GM18507 (cell line): ENCODE measurements at places on chromosomes 4 and X.

DNA sequence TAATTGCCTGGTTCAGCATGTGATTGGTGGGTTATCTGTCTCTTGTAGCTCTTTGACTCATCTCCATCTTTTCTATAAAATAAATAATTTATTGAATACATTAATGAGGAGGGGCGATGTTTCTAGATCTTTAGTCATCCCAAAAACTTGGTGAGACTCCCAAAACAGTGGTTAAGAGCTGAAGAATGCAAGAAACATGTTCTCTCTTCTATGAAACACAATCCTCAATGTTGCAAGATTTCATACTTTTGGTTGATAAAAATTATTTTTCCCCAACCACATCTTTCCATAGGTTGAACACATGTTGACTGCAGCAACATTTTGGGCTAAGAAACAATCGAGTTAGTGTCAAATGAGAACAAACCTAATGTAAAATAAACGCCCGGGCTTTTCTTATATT, 1.2 kb upstream of the TMEM47 start:
- DNase-seq: no peak

DNA sequence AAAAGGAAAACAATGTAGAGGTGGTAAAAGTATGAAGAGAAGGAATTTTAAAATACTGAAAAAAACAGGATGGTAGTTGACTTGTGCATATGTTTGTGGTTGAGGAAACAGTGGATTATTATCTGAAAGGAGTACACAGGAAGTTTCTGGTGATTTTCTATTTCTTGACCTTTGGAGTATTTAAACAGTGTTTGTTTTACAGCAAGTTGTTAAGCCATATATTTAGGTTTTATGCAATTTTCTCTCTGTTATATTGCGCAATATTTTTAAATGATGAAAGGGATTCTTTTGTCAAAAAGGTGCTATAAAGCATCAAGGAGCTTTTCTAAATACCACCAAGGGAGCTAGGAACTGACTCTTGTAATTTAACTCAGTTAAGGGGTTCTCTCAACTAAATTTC, 343.1 kb upstream of the MAOA start:
- DNase-seq: no peak

DNA sequence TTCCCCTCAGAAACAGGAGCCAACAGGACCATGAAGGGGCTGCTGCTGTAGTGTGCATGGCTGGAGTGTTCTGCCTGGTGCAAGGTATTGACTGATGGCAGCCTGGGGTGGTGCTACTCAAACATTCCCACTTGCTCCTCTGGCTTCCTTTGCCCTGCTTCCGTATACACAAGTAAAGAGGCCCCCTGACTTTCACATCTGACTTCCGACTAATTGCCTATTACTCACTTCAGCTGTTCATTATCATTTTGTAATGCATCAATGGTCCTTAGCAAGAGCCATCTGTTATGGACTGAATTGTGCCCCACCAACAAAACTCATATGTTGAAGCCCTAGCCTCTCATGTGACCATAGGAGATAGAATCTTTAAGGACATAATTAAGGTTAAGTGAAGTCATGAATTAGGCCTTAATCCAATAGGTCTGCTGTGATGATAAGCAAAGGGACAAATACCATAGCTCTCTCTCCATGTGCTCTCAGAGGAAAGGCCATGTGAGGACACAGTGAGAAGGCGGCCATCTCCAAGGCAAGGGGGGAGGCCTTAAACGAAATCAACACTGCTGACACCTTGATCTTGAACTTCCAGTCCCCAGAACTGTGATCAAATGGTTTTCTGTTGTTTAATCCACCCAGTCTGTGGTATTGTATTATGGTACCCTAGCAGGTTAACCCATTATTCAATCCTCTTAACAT, 122.5 kb upstream of the CLNK start:
- no peak for DNase-seq

DNA sequence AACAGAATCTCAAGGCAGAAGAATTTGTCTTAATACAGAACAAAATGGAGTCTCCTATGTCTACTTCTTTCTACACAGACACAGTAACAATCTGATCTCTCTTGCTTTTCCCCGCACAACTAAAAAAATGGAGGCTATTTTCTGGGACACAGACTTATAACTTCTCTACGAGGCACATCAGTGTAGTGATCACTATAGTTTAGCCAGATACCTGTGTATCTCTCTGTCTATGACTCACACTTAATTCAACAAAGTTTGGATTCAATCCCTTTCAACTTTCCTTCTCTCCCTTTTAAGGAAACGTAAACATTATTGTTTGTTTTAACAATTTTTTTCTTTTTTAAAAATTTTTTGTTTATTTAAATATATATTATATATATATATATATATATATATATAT, 29.4 kb downstream of the APELA start:
- no peak for DNase-seq

GRCh38 chr4:152983774-152984411, 47.8 kb downstream of the FHDC1 start:
- DNase-seq: no peak
